ENCODE measurements at places on chromosomes 5 and 9. TPM values are rescaled to one million over a fixed set of nuclear protein-coding genes. Genes with fewer than 3 reads are reported as not detected.

PRR16 gene
- total RNA-seq = not detected

GRCh38 chr9:25752398-25752797 is 74.2 kb upstream of the TUSC1 start:
- no peak for DNase-seq
- H3K27ac ChIP-seq = no peak overlapping the region
- no peaks in the 10 kb centered on the region for H3K27me3 ChIP-seq
- H3K4me1 ChIP-seq = no peaks in the 10 kb centered on the region
- no peaks in the 10 kb centered on the region for H3K36me3 ChIP-seq
- H3K4me3 ChIP-seq = no peak overlapping the region

DNA sequence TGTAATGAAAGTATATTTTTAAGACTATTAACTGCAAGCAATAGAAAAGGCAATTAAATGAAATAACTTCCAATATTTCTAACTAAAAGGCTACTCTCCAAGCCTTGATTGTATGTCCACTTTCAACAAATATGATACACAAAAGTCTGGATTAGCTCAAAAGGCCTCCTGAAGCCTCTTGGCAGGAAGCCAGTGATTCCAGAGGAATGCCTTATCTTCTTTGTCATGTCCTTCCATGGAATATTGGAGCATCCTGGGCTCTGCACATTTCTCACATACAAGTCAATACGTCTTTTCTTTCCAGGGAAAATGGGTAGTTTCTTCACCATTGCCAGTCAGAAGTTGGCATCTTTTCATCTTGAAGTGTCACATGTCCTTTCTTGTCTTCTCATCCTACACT is 357.8 kb downstream of the KDM4C start:
- peaks cover 2% of the 10 kb centered on the region for H3K4me1 ChIP-seq
- H3K4me3 ChIP-seq = no peak overlapping the region
- no peak overlapping the region for H3K27ac ChIP-seq
- H3K27me3 ChIP-seq = no peaks in the 10 kb centered on the region
- DNase-seq = no peak

DNA sequence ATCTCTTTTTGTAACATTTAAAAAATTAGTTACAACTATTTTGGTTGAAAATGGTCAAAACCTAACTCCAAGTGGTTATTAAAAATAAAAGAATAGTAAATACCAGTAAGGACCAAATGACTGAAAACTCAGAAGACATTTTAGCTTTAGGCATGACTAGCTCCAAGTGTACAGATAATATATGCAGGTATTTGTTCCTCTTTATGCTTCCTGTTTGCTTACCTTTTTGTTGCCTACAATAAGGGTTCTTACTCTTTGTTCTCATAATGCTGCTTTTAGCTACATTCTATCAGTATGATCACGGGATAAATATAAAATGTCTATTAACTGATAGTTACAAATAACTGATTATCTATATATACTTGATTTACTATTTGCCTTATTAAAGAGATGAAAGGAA is 259.6 kb downstream of the CDH12 start:
- H3K27ac ChIP-seq = no peak overlapping the region
- no peak overlapping the region for H3K4me3 ChIP-seq
- no peaks in the 10 kb centered on the region for H3K36me3 ChIP-seq
- H3K27me3 ChIP-seq = no peaks in the 10 kb centered on the region

- H3K27ac ChIP-seq = no peak overlapping the region
- no peak for DNase-seq
- no peaks in the 10 kb centered on the region for H3K4me1 ChIP-seq
- H3K4me3 ChIP-seq = no peak overlapping the region
Measured at GRCh38 chr5:156087577-156088110, 239.3 kb upstream of the SGCD start.
